Left ventricle myocardium superior (tissue), 1 donor: ENCODE measurements at places on chromosomes 5 and 9. TPM values are rescaled to one million over a fixed set of nuclear protein-coding genes. Genes with fewer than 3 reads are reported as not detected.

The TAS2R1 gene
- not detected for total RNA-seq

The MEIKIN gene
- not detected for total RNA-seq

- no peak for DNase-seq
Measured at GRCh38 chr5:151424892-151425523, 22.4 kb upstream of the SLC36A1 start.

The PTCH1 gene
- total RNA-seq, result 10.4 TPM
